CD8-positive, alpha-beta memory T cell (primary cell): ENCODE measurements at places on chromosomes 3 and 15.

DNA sequence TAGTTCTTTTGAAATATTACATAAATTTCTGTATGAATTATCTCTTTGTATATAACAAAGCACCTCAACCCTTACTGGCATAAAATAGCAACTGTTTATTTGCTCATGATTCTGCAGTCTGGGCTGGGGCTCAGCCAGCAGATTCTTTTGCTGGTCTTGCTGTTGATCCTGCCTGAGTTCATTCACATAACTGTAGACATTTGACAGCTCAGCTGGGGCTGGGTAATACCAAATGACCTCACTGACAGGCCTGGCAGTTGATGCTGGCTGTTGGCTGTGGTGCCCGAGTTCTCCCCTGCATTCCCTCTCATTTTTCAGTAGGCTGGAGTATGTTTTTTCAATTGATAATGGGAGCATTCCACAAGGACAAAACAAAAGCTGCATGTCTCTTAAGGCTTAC, 449.9 kb upstream of the GOLIM4 start:
- H3K27me3 ChIP-seq, result no peaks in the 10 kb centered on the region
- H3K36me3 ChIP-seq, result no peaks in the 10 kb centered on the region
- no peak for DNase-seq
- no peaks in the 10 kb centered on the region for H3K4me1 ChIP-seq

DNA sequence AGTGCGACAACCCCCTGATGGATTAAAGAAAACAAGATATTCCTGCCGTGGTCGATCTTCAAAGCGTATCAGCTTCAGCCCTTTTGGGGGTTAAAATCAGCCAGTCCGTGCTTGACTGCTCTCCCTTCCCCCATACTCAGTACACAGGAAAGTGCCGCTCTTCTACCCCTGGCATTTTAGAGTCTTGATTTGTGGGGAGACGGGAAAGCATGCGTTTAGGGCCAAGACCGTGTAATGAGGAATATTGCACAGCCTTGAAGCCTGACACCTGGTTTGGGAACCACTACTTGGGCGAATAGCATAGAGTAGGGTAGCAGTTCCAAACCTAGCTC, 540 bp upstream of the EDC3 start:
- H3K4me3 ChIP-seq, result peak overlapping the region; percentile 86
- H3K27ac ChIP-seq, result peak overlapping the region; percentile 71
- H3K4me1 ChIP-seq, result peaks cover 14% of the 10 kb centered on the region
- no peak for DNase-seq

DNA sequence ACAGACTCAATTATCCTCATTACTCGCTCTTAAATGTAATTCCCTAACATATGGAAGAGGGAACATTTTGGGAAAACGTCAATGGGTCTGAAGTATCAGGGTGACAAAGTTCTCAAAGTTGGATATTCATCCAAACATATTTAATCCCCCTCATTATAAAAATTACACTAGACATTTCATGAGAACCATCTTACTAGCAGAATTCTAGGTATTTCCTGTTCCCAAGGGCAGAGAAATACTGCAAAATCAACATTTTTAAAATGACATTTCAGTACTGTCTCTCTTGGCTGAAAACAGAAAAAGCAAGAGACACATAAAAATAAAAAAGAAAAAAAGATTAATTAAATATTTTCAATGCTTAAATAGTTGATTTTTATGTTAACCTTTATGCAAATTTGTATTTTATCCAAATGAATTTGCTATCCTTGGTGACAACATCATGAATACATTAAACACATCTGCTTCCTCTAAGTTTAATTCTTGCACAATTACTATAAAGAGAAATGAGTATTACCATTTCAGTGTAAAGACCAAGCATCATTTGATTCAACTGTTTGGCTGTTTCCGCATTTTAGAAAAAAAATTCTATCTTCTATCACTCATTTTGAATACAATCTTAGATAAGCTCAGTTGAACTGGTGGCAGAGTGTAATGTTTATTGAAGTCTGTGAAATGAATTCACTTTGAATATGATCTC, 114.8 kb upstream of the COL8A1 start:
- DNase-seq, result no peak
- H3K4me3 ChIP-seq, result no peak overlapping the region
- no peak overlapping the region for H3K27ac ChIP-seq

DNA sequence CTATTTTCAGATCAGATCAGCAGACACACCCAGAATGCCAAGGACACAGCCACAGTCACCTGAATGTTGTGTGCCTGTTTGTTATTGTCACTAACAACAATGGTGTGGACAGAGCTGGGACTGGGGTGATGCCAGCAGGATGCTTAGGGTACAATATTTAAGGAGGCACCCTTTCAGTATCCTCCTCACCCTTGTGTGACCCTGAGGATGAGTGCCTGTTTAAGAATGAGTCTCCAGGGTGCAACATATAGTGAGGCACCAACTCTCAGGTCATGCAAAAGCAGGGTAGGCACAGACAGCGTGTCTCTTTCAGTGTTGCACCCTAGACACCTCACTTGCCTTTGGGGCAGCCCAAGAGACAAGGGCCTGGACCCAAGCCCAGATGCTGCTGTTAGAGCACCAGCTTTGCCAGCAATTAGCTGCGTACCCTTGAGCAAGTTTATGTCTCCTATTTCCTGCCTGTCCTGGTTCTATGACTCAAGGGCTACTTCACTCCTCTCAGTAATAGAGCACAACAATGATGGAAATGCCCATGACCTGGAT, 122.6 kb downstream of the AQP9 start:
- H3K27me3 ChIP-seq, result no peaks in the 10 kb centered on the region
- no peaks in the 10 kb centered on the region for H3K36me3 ChIP-seq
- H3K4me1 ChIP-seq, result peaks cover 5% of the 10 kb centered on the region
- no peak overlapping the region for H3K4me3 ChIP-seq

GRCh38 chr15:61479613-61480012, 250.5 kb upstream of the RORA start:
- no peak for DNase-seq
- no peak overlapping the region for H3K4me3 ChIP-seq
- no peaks in the 10 kb centered on the region for H3K36me3 ChIP-seq
- no peaks in the 10 kb centered on the region for H3K4me1 ChIP-seq

- no peak overlapping the region for H3K4me3 ChIP-seq
- DNase-seq, result no peak
- H3K27ac ChIP-seq, result no peak overlapping the region
- H3K4me1 ChIP-seq, result peaks cover 48% of the 10 kb centered on the region
- no peaks in the 10 kb centered on the region for H3K27me3 ChIP-seq
- no peaks in the 10 kb centered on the region for H3K36me3 ChIP-seq
Observed at GRCh38 chr3:195556390-195556789, 13.3 kb upstream of the PPP1R2 start.

- H3K4me3 ChIP-seq, result no peak overlapping the region
- DNase-seq, result no peak
- H3K4me1 ChIP-seq, result no peaks in the 10 kb centered on the region
Observed at GRCh38 chr3:12352253-12352652, 63.4 kb downstream of the PPARG start.

DNA sequence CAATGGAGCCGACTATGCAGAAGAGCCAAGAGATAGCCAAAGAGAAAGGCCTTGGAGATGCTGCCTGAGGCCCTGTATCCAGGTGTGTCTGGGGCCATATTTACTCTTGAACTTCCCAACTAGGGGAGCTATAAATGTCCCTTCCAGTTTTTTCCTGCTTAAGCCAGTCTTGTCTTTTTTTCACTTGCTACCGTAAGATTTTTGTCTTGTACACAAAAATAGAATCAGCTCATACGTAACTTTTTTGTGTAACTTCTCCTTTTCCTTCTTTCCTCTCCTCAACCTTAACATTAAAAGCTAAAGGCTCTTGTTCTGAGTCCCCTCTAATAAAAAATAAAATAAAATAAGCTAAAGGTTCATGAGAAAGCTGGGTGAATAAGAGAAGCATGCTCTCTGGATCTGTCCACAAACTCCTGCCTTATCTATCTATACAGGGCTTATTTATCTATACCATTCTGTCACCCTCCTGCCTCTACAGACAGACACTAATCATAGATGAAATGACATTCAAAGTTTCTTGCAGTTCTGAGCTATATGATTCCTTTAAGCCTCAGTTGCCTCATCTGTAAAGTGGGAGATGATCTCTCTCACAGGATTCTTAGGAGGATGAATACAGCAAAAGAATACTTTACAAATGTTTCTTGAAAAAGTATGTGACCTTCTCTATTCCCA, 4.6 kb downstream of the SUMF1 start:
- H3K36me3 ChIP-seq, result no peaks in the 10 kb centered on the region
- DNase-seq, result no peak
- H3K27ac ChIP-seq, result no peak overlapping the region
- H3K4me1 ChIP-seq, result peaks cover 9% of the 10 kb centered on the region

DNA sequence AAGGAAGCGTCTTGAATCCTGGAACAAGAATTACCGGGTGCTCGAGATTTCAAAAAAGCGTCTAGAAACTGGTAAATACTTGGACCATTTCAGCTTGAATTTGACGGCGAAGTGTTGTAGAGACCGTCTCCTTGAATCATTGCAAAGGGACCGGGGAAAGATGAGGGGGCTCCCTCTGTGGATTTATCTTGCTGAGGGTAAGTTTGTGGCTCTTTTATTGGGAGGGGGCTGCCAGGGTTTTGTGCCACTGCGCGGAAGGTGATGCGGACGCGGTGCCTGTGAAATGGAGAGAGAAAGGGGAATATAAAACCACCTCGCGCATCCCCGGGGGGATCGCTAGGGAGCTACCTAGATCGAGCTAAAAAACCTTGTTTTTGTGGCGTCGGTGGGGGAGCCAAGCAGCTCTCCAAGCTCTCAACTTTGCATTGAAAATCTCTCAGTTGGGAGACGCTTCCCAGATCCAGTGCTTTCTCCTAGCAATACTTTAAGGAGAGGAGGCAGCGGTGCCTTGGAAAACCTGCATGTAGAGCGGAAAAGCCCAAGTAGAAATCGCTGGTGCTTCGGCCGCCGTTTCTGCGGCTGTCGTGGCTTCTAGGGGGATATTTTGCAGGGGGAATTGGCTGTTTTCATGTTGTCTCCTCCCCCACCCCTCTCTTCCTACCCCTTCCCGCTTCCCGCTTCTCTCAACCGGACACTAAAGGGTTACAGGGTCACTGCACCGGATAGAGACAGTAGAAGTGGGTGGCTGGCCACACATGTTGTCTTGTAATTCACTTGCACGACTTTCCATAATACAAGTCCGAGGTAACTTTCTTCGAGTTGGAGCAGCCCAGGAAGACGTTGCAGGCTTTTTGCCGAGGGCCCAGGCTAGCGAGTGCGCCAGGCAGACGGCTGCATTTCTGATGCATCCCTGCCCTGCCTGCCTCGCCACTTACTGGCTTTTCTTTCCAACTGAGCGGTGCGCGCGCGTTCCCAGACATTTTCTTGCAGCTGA, 187.6 kb downstream of the NLGN1 start:
- H3K36me3 ChIP-seq, result no peaks in the 10 kb centered on the region
- H3K27ac ChIP-seq, result no peak overlapping the region
- no peak overlapping the region for H3K4me3 ChIP-seq

DNA sequence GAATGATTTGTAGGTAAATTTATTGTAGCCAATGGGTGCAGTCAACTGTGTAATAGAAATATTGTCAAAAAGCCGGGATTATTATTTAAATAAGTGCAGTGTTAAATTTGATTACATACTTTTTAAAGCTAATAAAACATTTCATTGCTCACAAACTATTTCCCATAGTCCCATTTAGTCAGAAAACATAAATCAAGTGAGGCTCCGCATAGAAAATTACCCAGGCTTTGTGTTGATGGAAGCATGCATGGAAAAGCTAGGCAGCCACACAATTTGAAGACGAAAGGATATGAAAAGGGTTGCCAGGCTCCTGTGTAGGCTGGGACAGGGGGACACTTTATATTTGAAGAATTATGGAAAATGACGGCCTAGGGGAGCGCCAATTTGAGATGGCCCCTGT, 82.3 kb downstream of the LRTM1 start:
- H3K27me3 ChIP-seq, result no peaks in the 10 kb centered on the region
- H3K36me3 ChIP-seq, result no peaks in the 10 kb centered on the region
- no peak for DNase-seq
- H3K27ac ChIP-seq, result no peak overlapping the region
- H3K4me3 ChIP-seq, result no peak overlapping the region

DNA sequence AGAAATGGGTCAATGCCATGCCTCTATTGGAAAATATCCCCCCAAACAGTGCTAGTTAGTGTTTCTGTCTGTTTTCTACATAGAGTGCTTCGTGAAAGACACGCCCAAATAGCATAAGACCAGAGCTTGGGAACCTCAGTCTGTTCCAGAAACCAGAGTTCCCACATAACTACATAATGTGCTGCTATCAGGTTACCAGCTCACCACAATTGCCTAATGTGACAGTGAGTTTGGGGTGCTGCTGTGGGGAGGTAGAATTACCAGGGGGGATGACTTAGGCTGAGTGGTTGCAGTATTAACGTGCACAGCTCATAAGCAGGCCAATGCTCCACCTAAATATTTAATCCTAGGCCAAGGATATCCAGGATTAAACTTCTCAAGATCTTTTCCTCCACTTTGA, 39.2 kb downstream of the DUT start:
- no peaks in the 10 kb centered on the region for H3K4me1 ChIP-seq
- no peaks in the 10 kb centered on the region for H3K36me3 ChIP-seq
- H3K4me3 ChIP-seq, result no peak overlapping the region
- no peak overlapping the region for H3K27ac ChIP-seq
- DNase-seq, result no peak

DNA sequence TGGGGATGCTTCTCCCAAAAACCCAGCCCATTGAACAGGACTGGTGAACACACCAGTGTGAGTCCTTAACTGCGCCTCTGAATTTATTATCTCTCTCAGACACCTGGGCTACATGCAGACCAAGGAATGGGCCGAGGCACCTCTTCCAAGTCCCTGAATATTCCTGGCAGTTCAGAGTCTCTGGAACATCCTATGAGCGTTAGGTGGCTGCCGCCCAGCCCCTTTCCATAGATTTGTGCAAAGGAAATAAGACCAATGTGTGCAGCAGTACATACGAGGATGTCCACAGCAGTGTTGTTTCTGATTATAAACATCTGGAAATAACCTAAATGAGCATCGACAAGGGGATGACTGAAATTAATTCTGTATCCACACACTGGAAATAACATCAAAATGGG, 104.9 kb upstream of the RPL32 start:
- no peak overlapping the region for H3K27ac ChIP-seq
- H3K36me3 ChIP-seq, result peaks cover 8% of the 10 kb centered on the region

GRCh38 chr3:124602980-124603627, 127.1 kb upstream of the UMPS start:
- H3K4me3 ChIP-seq, result no peak overlapping the region
- no peaks in the 10 kb centered on the region for H3K36me3 ChIP-seq
- no peaks in the 10 kb centered on the region for H3K27me3 ChIP-seq
- no peak overlapping the region for H3K27ac ChIP-seq
- H3K4me1 ChIP-seq, result no peaks in the 10 kb centered on the region

DNA sequence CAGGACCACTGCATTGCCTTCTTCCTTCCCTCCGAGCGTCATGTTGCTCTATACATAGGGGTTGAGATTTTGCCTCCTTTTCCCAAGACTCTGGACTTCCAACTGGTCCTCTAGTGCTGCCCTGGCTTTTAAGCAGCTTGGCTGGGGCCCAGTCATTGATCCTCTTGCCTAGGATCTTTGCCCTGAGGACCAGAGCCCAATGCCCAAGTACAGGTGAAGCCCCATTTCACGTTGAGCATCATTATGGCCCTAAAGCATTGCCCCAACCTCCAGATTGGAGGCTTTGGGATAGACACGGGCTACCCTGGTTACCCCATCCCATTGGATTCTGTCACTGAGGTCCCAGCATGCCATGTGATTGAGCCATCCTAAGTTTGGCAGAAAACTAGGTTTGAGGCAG, 47.7 kb downstream of the CYP19A1 start:
- H3K27me3 ChIP-seq, result peaks cover 3% of the 10 kb centered on the region
- no peak overlapping the region for H3K27ac ChIP-seq
- no peak for DNase-seq
- no peaks in the 10 kb centered on the region for H3K36me3 ChIP-seq
- no peak overlapping the region for H3K4me3 ChIP-seq
- H3K4me1 ChIP-seq, result no peaks in the 10 kb centered on the region
